ENCODE measurements at places on chromosomes 4 and X. TPM values are rescaled to one million over a fixed set of nuclear protein-coding genes. Genes with fewer than 3 reads are reported as not detected.

GRCh38 chr4:88549815-88550214 is 26.2 kb upstream of the PYURF start:
- no peak for DNase-seq

DNA sequence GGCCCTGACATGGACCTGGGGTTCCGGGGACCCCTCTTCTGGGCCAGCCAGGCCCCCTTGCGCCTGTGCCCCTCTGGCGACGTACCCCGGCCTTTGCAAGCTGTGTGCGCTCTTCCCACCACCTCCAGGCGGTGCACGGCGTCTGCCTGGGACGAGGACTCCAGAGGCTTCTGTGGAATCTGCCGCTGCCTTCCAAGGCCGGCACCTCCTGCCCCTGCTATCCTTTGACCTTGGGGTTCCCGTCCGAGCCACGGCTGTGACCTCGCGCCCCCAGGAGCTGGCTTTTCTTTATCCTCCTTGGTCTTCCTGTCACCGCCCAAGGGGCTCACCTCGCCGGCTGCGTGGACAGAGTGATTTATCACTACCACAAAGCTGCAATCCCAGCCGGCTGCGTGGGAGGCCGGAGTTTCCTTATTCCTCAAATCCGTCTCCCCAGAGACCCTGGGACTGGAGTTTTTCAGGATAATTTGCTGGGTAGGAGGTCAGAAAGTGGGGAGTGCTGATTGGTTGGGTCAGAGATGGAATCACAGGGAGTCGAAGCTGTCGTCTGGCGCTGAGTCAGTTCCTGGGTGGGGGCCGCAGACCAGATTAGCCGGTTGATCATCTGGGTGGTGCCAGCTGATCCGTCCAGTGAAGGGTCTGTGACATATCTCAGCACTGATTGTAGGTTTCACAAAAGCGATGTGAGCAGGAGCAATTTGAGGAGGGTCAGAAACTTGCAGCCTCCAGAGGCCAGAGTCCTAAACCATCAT is 19.8 kb upstream of the PLCXD1 start:
- peak; percentile 51 for DNase-seq

- no peak for DNase-seq
Observed at GRCh38 chr4:102531462-102531861, 30.3 kb downstream of the NFKB1 start.

DNA sequence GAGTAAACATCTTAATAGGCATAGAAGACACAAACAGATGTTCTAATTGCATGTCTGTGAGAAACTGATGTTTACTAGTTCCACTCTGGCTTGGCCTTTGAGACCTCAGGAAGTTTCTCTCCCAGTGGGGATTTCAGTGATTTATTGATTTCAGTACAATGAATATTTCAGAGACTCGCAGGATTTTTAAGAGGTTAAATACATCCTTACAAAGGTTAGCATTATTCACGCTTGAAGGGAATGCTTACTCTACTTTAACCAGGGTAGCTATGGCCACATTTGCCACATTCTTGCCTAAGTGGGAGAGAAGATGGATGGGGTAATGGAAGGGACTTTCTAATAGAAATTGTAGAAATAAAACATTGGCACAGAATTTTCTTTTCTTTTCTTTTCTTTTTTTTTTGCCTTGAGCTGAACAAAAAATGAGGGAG is 480.1 kb downstream of the SPRY1 start:
- no peak for DNase-seq

DNA sequence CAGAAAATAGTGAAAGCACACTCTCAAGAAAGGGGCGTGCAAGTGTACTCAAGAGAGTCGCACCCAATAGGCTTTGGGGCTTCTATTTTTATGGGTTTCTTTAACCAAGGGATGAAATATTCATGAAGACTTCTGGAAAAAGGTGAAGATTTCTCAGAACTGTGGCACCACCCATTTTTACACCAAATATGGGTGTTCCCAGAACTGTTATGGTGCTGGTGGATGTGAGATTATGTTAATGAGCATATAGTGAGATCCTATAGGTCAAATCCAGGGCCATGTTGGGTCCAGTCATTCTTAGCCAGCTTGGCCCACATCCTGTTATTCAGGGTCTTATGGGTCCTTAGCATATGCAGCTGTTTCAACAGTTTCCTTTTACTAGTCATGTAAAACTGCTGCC is 61.0 kb upstream of the SMIM10 start:
- no peak for DNase-seq

- DNase-seq = no peak
Observed at GRCh38 chr4:86837691-86838503, 11.3 kb downstream of the SLC10A6 start.

DNA sequence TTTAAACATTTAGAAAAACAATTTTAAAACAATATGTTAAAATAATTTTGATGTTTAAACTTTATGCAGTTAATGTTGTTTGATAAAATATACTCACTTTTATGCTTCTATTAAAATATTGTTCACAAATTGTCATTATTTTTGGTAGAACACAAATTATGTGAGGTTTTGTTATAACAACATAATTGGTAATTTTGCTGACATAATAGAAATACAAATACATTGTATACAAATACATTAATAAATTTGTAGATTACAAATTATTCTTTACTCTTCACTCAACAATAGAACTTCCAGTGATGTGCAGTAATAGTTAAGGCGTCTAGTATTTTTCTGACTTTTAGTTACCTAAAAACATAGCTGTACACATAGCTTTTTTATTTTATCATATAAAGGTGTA is 1472.4 kb upstream of the ADGRL3 start:
- no peak for DNase-seq

DNA sequence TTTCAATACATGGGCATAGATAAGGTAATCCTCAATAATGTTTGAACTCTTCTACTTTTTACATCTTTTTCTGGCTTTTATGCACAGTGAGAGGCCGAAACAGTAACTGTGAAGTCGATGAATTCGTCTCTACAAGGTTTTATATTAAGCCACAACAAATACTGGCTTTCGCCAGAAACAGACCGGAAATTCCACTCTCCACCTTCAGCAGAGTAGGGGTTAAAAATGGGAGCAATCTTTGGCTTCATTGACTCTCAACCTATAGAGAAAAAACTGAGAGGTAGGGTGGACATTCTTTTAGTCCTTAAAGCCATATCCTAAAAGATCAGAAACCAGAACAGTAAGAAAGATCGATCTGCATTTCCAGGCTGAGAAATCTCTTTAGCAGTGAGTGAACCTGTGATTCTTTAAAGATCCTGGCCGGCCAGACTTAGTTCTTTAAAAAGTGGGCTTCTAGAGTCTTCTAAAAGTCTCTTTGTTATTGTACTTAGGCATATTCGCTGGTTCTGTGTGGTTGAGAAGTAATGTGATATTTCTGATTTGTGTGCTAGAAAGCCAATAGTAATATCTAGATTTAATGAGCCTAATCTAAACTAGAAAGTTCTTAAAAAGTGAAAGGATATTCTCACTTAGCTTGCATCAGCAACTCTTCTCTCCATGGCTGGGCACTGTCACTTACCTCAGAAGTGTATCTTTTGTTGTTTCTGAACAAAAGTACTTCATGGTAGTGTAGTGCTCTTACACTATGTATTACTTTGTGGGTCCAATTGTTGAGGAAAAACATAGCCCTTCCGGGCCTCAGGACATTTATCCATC is 2.0 kb downstream of the HSPA4L start:
- DNase-seq = no peak

DNA sequence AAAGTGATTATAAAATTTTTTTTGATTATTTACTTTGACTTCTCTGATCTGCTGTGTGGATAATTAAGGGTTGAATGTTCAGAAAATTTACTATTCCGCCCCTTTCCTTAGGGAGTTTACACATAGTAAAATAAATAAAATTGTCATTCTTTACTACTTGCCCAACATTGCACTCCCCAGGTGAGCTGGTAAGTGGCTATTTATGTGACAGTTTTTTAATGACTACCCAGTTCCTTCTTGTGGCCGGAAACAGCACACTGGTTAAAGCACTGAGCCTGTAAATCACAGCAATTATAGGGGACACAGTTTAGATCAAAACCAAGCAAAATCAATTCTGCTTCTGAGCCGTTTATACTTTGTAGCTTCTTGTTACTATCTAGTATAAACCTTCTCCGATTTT is 158.1 kb downstream of the FHIP1A start:
- no peak for DNase-seq

- no peak for DNase-seq
Observed at GRCh38 chrX:16119353-16120220, 3.8 kb upstream of the GRPR start.

DNA sequence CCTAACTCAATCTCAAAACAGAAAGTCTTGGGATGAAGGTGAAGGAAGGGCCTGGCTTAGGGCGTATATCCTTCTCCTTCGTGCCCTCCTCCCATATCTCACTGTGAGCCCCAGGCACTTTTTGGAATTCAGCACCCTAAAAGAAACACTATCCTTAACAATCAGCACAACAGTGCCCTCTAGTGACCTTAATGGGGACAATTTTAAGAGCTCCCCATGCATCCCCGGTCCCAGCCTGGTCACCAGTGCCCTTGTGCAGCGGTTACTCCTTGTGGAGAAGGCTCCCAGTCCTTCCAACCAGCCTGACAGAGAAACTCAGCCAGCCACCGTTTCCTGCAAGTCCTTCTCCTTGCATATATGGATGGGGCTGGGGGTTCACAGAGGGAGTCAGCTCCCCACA is 4.2 kb downstream of the PAK3 start:
- DNase-seq = peak; percentile 57

GRCh38 chrX:110920991-110921390 is 125.4 kb upstream of the CHRDL1 start:
- peak; percentile 15 for DNase-seq

GRCh38 chr4:38889143-38889542 is 21.5 kb downstream of the FAM114A1 start:
- DNase-seq = peak; percentile 36

DNA sequence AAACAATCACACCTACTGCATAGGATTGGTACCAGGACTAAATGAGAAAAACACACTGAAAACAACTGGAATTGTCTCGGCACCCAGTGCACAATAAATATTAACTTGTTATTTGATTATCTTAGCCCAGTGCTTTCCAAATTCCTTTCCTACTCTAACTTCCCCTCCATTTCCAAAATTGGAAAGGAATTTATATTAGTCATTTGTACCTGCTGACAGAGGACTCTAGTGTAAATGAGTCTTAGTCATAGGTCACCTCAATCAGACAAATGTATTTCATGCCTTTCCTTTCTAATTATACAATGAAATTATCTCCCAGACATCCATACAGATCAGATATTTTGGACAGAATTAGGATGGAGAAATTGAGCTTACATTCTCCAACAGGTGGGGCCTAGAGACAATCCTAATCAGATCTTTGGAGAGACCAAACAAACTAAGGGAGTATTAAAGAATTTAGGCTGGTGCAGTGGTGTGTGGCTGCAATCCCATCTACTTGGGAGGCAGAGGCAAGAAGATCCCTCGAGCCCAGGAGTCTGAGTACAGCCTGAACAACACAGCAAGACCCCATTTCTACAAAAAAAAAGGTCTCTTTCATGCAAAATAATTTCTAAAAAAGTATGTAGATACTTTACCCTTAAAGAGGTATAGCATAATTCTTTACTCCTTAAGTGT is 10.1 kb downstream of the SH3D19 start:
- DNase-seq = no peak

The BRCC3 gene
- 21.5 TPM for polyA plus RNA-seq

The PPEF2 gene
- not detected for polyA plus RNA-seq

The GLOD5 gene
- not detected for polyA plus RNA-seq

Data from hepatocyte (in vitro differentiated cells).